ENCODE measurements at places on chromosomes 2 and 18.

DNA sequence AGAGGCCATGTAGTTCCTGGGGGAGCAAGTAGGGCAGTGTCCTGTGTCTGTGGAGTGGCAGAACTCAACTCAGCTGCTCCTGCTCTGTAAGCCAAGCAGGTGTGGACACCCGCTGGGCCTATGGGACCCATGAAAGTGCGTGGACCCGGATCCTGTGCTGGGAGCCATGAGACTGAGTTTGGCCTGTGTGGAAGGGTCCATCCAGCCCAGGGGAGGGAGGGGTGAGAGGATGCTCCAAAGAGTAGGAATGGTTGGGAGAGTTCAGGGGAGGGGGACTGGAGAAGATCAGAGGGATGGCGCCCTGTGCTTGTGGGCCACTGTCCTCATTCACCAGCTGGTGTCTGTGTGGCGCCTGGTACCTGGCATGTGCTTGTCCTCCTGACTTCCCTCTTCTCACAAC, 226.4 kb upstream of the HS6ST1 start:
- DNase-seq: no peak

- no peak for DNase-seq
Observed at GRCh38 chr2:142037744-142038143, 93.1 kb downstream of the LRP1B start.

GRCh38 chr18:59354731-59355130, 4.3 kb downstream of the LMAN1 start:
- DNase-seq: no peak

GRCh38 chr2:85400023-85400422, 10.1 kb downstream of the CAPG start:
- no peak for DNase-seq

DNA sequence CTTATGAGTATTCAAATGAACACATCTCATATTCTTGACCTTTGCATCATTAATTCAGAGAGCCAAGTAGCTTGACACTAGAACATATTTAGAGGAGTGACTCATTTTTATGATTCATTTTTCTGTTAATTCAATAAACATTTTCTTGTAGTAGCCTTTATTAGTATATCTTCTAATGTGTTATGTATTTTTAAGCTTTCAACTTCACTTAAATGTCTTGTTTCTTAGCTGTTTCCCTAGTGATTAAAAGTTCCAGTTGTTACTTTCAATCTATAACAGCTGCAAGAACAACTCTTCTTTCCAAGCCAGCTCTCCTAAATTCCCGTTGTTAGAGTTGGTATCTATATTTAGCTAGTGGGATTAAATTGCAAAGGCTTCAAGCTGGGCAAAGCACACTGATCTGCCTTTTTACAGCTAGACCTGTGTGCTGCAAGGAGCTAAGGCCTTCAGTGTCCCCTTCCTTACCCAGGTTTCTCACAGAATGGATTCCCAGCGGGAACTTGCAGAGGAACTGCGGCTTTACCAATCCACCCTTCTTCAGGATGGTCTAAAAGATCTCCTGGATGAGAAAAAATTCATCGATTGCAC, at the start of gene KLHL41:
Gene KLHL41, plus strand, starts transcription at position 405 of the 588 bp plus-strand sequence. Its CDS starts 77 bp downstream, at position 482.
- no peak for DNase-seq

- DNase-seq: no peak
Observed at GRCh38 chr2:39779927-39780326, 869 bp upstream of the THUMPD2 start.

DNA sequence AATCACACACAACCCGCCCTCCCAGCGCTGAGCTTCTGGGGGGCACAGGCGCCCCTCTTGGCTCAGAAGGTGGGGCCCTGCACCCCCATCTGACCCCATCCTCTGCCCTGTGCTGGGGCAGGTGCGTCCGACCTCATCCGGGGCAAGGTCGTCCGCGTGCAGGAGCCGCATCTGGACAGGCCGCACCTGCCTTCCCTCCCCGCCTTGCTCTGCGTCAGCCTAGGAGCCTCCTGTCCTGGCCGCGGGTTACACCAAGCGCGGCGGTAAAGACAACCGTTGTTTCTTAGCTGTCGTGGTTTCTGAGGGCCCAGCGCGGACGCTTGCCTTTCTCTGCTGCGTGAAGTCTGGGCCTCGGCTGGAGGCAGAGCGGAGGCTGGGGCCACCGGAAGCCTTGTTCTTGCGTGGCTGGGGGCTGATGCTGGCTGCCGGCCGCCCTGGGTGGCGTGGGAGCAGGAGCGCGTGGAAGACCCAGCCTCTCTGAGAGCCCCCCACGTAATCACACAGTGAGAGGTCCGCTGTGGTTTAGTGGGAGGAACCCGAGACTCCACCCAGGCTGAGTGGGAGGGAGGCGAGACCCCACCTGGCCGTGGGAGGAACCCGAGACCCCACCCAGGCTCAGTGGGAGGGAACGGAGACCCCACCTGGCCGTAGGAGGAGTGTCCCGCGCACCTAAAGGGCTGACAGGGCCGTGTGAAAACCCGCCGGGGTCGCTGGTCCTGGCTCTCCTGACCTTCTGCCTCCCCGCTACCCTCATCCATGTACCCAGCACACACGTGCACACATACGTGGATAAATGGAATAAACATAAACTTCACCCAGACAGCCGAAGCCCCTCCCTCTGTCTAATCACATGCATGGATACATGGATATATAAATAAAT, 51.8 kb downstream of the KCNG2 start:
- DNase-seq: no peak

GRCh38 chr2:85692039-85692645, 2.0 kb upstream of the GNLY start:
- DNase-seq: no peak

- DNase-seq: no peak
Observed at GRCh38 chr18:8747440-8747937, 42.1 kb downstream of the MTCL1 start.

DNA sequence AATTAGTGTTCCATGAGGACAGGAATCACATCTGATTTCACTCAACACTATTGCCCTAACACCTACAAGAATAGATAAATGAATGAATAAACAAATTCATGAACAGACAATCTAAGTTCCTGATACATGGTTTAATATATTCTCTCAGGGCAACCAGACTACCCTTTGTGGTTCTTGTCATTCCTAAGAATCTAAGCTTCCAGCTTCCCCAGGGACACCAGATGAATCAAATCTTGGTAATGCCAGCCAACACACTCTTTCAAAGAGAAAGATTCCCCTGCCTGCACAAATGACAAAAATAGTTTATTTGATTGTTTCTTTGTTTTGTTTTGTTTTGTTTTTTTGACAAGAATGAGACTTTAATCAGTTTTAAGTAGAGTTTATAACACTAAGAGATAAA, 237.5 kb upstream of the CHAC2 start:
- DNase-seq: no peak

DNA sequence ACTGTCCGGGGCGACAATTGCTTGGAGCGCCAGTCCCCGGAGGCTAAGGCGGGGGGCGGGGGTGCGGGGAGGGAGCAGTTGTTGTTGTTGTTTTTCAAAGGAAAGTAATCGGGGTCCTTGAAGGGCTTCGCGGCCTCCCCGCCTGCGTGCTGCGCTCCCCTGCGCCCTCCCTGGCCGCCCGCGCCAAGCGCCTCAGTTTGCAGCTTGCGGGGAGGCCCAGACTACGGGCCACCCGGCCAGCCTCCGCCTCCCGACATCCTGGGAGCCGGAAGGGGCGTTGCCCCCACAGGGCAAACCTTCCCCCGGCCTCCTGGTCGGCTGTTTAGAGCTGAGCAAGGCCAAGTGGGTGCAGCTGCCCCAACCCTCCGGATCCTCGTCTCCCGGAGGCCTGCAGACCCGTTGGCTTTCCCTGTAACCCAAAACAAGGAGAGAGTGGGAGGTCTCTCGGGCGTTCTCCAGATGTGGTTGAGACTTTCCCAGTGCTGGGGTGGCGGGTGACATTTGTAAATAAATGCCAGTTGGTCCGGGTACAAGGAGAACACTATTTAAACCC, 3.7 kb upstream of the SIX3 start:
- no peak for DNase-seq

DNA sequence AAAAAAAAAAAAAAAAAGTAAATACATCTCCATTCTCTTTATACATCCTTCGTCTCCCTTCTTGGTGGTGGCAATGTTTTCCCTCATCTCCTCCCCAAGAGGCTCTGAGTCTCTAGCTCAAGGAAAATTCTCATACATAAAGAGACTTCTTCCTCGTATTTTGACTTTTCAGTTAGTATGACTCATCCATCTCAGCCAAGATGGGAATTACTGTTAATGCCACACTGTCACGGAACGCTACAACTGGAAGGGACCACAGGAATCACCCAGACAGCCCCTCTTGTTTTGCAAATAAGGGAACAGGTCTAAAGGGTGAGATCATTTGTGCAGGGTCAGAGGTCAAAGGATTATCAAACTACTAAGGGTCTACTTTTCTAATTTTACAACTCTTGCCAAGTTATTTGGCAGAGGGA, 19.5 kb downstream of the NFE2L2 start:
- no peak for DNase-seq

GRCh38 chr18:24534737-24535136, 74.3 kb downstream of the HRH4 start:
- DNase-seq: no peak

All from stimulated activated CD4-positive, alpha-beta T cell treated with anti-CD3 and anti-CD28 coated beads, Interleukin-15, amount 100 ng/mL, for 1 hour (primary cell).